ENCODE measurements at places on chromosomes 7 and 10.

GRCh38 chr10:66180581-66181318, 745.1 kb upstream of the LRRTM3 start:
- DNase-seq = no peak

GRCh38 chr7:41702635-41703371, at the start of gene INHBA:
Gene INHBA, minus strand, starts transcription at chr7:41703090. Its CDS starts 2,716 bp downstream, at chr7:41700374.
- no peak for DNase-seq

GRCh38 chr7:135167365-135167917, 3.1 kb downstream of the CYREN start:
- DNase-seq = no peak

- no peak for DNase-seq
Observed at GRCh38 chr7:95933618-95934017, 161.3 kb downstream of the DYNC1I1 start.

Measured in left forelimb (tissue), 1 donor.